ENCODE measurements at places on chromosomes 7 and 10. TPM values are rescaled to one million over a fixed set of nuclear protein-coding genes. Genes with fewer than 3 reads are reported as not detected.

DNA sequence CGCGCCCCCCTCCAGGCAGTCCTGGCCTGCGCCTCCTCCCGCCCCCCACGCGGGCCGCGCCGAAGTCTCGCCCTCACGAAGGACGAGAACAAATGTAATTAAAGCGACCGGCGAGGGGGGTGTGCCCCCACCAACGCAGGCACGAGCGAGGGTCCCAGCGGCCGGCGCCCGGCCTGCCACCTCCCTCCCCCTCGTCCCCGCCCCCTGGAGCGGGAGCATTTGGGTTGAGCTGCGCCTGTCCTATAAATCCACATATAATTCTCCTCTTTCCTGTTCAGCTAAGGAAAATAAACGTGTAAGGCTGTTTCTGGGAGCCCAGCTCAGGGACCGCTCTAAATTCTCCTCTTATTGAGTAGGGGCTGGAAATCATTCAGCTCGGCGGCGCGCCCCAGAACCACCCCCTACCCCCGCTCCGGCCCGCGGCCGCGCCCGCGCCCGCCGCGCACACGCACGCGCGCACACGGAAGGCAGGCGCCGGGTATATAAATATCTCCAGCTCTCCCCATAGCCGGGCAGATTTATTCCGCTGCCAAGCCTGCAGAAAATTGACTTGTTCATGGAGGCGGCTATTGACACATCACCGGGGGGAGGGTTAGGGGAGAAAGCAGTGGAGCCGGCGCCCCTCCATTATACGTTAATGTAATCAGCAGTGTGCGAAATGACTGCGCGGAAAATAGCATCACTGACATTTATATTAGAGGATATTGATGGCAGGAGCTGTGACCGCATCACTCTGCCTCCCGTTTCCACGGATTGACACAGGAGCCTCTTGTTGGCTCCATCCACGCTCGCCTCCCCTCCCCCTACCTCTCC is 61.6 kb upstream of the BTRC start:
- DNase-seq = no peak
- no peaks in the 10 kb centered on the region for H3K27me3 ChIP-seq
- peak overlapping the region; percentile 69 for H3K4me3 ChIP-seq
- no peaks in the 10 kb centered on the region for H3K36me3 ChIP-seq

DNA sequence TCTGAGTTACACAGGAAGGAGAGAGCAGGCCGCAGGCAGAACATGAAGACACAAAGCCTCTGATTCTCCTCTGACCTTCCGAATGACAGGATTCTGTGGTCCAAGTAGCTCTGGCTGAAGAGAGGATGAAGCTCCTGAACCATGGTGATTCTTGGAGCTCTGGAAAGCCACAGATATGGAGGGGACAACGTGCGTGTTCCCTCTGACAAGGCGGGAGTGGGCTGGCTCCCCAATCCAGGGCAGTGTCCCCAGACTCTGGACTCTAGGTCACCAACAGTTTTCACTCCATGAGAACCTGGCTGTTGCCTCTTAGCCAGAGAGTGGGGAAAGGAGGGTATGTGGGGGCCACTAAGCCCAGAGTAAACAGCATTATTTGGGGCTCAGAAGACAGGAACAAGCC is 7.4 kb upstream of the TRPV6 start:
- H3K36me3 ChIP-seq = no peaks in the 10 kb centered on the region
- peaks cover 8% of the 10 kb centered on the region for H3K4me1 ChIP-seq
- no peak overlapping the region for H3K4me3 ChIP-seq
- no peak overlapping the region for H3K27ac ChIP-seq
- no peak for DNase-seq

- no peaks in the 10 kb centered on the region for H3K4me1 ChIP-seq
- no peaks in the 10 kb centered on the region for H3K27me3 ChIP-seq
- no peak overlapping the region for H3K27ac ChIP-seq
- no peak for DNase-seq
Measured at GRCh38 chr10:104456802-104457542, 103.3 kb downstream of the CFAP58 start.

GRCh38 chr10:89351412-89351779 is 23.6 kb downstream of the IFIT3 start:
- H3K27ac ChIP-seq = peak overlapping the region; percentile 87
- H3K36me3 ChIP-seq = no peaks in the 10 kb centered on the region
- DNase-seq = peak; percentile 10
- H3K27me3 ChIP-seq = no peaks in the 10 kb centered on the region

DNA sequence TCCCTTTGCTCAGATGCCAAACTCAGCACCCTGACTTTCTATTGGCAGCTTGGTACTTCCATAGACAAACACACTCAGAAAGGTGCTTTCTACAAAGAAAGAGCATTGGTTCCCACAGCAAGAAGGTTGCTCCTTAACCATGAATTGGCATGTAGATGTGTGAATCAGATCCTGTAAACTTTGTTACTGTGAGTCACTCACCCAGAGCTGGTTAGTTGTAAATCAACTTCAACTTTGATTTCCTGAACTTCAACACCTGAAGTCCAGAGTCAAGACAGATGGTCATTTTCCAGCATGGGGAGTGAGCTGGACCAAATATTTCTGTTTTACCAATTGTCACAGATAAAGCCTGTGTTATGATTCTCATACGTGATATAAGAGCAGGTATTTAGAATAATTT is 797.2 kb downstream of the TNS3 start:
- H3K36me3 ChIP-seq = no peaks in the 10 kb centered on the region
- H3K27me3 ChIP-seq = no peaks in the 10 kb centered on the region

- H3K4me3 ChIP-seq = no peak overlapping the region
- no peak overlapping the region for H3K27ac ChIP-seq
- no peaks in the 10 kb centered on the region for H3K4me1 ChIP-seq
- no peaks in the 10 kb centered on the region for H3K27me3 ChIP-seq
- no peaks in the 10 kb centered on the region for H3K36me3 ChIP-seq
- DNase-seq = no peak
Measured at GRCh38 chr7:35241436-35241835, 12.5 kb downstream of the TBX20 start.

DNA sequence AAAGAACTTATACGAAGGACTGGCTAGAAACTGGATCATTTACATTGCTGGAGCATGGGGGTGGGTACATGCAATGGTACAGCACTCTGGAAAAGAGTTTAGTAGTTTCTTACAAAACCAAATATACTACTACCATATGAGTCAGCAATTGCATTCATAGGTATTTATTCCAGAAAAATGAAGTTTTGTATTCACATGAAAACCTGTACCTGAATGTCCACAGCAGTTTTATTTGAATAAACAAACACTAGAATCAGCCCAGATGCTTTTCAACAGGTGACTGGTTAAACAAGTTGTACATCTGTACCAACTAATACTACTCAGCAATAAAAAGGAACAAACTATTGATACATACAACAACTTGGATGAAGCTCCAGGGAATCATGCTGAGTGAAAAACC is 3.4 kb downstream of the SCIN start:
- no peak overlapping the region for H3K27ac ChIP-seq
- no peaks in the 10 kb centered on the region for H3K36me3 ChIP-seq
- no peak overlapping the region for H3K4me3 ChIP-seq
- DNase-seq = peak; percentile 60

GRCh38 chr7:99146979-99147378 is 3.1 kb upstream of the SMURF1 start:
- peak overlapping the region; percentile 34 for H3K4me3 ChIP-seq
- DNase-seq = peak; percentile 89
- peaks cover 26% of the 10 kb centered on the region for H3K4me1 ChIP-seq

DNA sequence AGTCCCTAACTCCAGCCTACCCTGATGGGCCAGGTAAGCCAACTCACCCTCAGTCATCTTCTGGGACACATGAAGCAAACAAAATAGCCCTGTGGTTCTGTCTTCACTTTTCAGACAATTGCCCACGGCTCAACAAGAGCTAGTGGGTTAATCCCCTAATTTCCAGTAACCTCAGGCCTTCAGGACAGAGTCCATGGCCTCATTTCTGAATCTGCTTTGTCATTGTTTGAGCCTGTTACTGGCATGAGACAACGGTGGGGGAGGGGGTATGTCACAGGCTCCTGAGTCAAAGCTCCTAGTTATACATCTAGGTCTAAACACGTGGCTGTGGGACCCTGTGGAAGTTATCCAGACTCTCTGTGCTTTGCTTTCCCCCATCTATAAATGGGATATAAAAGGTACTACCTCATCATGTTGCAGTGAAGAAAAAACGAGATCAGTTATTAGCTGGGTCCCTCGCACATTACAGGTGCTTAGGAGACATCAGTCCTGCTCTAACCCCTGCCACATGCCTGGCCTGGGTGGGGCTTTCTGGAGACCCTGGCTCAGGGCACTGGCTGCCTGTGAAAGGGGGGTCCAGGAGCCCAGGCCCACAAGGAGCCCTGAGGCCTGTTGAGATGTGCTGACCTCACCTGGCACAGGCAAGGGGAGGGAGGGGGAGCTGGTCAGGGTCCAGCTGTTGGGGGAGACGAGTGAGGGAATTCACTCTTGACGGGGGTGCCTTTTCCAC is 16.5 kb downstream of the MAT1A start:
- no peak overlapping the region for H3K27ac ChIP-seq
- no peaks in the 10 kb centered on the region for H3K4me1 ChIP-seq
- no peak overlapping the region for H3K4me3 ChIP-seq
- H3K27me3 ChIP-seq = no peaks in the 10 kb centered on the region

GRCh38 chr10:66151346-66151745 is 774.5 kb upstream of the LRRTM3 start:
- H3K27me3 ChIP-seq = no peaks in the 10 kb centered on the region
- H3K27ac ChIP-seq = no peak overlapping the region
- H3K36me3 ChIP-seq = no peaks in the 10 kb centered on the region

DNA sequence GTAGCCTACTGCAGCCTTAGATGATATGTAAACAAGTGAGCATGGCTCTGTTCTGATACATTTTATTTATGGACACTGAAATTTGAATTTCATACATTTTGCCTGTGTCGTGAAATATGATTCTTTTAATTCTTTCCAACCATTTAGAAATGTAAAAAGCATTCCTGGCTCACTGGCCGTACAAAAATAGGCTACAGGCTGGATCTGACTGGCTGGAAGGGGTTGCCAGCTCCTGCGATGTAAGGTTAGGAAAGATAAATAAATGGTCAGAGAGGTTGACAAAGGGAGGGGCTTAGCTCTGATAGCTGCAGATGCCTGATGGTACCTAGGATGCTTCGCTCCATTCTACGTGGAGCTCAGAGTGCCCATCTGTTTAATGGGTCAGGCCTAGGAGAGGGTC is 3.4 kb downstream of the ADCYAP1R1 start:
- H3K27me3 ChIP-seq = peaks cover 33% of the 10 kb centered on the region
- no peak overlapping the region for H3K4me3 ChIP-seq
- H3K4me1 ChIP-seq = no peaks in the 10 kb centered on the region
- DNase-seq = no peak
- no peaks in the 10 kb centered on the region for H3K36me3 ChIP-seq

DNA sequence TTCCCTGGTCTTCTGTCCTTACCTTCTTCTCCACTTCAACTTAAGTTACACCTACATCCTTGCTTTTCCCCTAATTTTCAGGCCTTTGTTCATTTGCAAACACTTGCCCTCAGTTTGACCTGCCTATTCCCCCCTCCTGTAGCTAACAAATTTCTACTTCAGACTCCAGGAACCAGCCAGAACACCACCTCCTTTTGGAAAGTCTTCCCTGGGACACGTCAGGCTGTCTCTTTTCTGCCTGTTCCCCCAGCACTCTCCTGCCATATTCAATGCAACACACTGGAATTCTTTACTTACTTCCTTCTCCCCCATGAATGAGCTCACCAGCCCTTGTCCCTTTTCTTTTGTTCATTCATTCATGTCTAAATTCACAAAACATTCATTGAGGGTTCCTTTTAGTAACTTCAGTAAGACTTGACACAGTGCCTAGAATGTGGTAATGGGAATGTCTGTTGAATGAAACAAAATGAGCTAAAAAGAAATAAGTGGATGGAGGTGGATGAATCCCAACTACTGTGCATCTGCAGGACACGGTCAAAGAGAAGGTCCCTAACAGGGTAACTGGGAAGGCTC is 478.0 kb downstream of the KCNMA1 start:
- H3K36me3 ChIP-seq = no peaks in the 10 kb centered on the region
- no peaks in the 10 kb centered on the region for H3K27me3 ChIP-seq
- no peak for DNase-seq
- H3K27ac ChIP-seq = no peak overlapping the region
- no peak overlapping the region for H3K4me3 ChIP-seq
- H3K4me1 ChIP-seq = peaks cover 79% of the 10 kb centered on the region

DNA sequence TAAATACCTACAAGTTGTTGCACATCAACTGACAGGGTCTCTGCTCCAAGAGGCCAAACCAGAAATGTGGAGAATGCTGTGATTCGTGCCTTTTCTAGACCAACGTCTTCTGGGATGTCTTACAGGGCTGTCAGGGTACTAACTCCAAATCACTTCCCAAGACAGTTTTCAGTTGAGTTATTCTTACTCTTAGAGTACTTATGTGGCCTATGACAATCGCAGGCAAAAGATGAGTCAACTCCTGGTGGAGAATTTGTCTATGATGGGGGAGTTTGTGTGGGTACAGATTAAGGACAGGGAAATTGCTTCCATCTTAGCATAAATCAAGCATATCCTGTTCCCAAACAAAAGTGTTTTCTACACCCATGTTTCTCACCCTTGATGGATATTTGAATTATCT is 734.8 kb downstream of the TNS3 start:
- no peak overlapping the region for H3K4me3 ChIP-seq
- no peak for DNase-seq
- H3K4me1 ChIP-seq = no peaks in the 10 kb centered on the region

- no peaks in the 10 kb centered on the region for H3K27me3 ChIP-seq
- H3K4me3 ChIP-seq = no peak overlapping the region
- no peak for DNase-seq
Measured at GRCh38 chr10:50648089-50648934, 24.6 kb upstream of the SGMS1 start.

- peak; percentile 98 for DNase-seq
- no peak overlapping the region for H3K27ac ChIP-seq
- no peaks in the 10 kb centered on the region for H3K36me3 ChIP-seq
- H3K27me3 ChIP-seq = no peaks in the 10 kb centered on the region
Measured at GRCh38 chr7:151727579-151728285, 149.2 kb downstream of the PRKAG2 start.

GRCh38 chr7:136687693-136688322 is 180.6 kb upstream of the CHRM2 start:
- no peaks in the 10 kb centered on the region for H3K4me1 ChIP-seq
- H3K4me3 ChIP-seq = no peak overlapping the region
- peaks cover 13% of the 10 kb centered on the region for H3K27me3 ChIP-seq

HOXA3 gene
- total RNA-seq = 13.8 TPM

OGDHL gene
- total RNA-seq = 2.6 TPM

TFAM gene
- 121 TPM for total RNA-seq

INA gene
- total RNA-seq = not detected

SLK gene
- 20.2 TPM for total RNA-seq

ATRNL1 gene
- total RNA-seq = not detected

CHST15 gene
- total RNA-seq = 16.4 TPM

TMEM270 gene
- total RNA-seq = not detected

All from PC-3 (cell line).